ENCODE measurements at places on chromosomes 7 and 10.

DNA sequence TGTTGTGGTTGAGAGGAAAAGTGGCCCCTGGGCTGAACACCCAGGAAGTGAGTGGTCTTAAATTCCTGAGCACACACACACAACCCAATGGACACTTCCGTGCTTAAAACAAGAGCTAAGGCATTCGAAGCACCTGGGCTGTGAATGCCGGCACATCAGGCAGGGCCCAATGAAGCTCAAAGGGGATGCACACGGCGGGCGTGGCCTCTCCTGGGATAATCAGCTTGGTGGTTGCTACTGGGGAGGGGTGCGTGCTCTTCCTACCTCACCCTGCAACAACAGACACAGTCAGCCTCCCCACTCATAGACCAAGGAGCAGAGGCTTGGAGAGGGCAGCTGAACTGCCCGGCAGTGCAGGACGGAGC, 115.0 kb upstream of the TCERG1L start:
- no peak for DNase-seq

DNA sequence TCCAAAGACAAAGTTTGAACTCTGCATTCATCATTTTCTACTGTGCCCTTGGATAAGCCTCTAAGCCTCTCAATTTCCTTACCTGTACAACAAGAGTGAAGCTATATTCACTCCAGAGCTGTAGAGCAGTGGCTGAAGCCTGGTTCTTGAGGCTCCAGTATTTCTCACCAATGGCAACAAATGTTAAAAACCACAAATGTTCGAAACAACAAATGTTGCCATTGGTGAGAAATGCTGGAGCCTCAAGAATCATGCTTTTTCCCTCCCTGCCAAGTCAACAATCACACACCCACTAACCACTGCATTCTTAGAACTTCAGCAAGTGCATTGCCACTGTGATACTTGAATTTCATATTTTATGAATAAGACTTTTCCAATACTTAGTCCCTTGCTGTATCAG, 237.9 kb downstream of the TMEM26 start:
- no peak for DNase-seq

- no peak for DNase-seq
These were observed 175.7 kb downstream of the GFRA1 start for GRCh38 chr10:116097239-116097784.

DNA sequence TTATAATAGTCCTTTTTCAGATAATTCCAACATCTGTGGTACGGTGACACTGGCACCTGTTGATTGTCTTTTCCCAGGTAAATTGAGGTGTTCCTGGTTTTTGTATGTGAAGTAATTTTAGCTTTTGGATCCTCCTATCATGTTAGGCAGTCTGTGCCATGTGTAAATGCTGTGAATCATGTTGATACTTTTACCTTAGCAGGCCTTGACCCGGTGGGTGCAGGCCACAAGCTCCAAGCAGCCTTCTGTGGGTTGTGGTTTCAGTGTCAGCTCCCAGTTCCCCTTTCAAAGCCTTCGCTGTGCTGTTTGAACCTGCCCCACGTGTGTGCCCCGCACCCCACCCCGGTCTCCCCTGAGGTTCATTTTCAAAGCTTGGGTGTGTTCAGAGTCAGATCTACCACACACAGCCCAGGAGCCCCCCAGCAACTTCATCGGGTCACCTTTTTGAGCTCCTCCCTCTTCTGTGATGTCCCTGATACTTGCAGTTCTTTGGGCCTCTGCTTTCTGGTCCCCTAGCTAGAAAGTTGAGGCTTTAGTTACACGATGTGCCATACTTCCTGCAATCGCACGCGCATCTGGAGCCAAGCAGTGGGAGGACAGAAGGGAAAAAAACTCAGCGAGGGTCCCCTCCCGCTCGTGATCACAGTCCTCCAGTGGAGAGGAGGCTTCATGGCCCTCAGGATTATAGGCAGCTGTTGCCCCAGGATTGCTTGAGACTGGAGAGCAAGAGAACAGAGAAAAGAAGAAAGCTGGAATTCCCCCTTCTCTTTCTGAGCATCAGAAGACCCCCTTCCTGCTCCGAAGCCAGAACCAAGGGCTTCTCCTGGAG, 8.7 kb upstream of the BHLHA15 start:
- peak; percentile 85 for DNase-seq

DNA sequence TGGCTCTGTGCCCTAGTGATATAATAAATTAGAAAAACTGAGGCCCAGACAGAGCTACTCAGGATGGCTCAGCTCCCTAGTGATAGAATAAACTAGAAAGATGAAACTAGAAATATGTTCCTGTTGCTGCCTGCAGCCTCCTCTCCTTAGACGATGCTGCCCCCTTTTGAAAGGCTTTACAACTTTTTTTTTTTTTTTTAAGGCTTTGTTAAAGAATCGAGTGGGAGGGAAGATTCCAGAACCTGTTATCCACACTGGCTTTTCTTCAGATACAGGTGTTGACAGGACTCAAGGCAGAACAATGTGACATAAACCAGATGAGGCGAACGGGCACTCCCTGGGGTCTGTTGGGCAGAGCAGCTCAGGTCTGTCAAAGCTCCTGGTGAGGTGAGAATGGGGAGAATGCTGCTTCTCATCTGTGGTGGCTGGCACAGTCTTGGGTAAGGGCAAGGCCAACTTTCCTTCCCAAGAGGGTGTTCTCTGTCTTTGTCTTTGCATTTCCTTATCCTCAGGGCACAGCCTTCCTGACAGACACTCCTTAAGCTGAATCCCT, 175.1 kb downstream of the COBL start:
- peak; percentile 30 for DNase-seq

DNA sequence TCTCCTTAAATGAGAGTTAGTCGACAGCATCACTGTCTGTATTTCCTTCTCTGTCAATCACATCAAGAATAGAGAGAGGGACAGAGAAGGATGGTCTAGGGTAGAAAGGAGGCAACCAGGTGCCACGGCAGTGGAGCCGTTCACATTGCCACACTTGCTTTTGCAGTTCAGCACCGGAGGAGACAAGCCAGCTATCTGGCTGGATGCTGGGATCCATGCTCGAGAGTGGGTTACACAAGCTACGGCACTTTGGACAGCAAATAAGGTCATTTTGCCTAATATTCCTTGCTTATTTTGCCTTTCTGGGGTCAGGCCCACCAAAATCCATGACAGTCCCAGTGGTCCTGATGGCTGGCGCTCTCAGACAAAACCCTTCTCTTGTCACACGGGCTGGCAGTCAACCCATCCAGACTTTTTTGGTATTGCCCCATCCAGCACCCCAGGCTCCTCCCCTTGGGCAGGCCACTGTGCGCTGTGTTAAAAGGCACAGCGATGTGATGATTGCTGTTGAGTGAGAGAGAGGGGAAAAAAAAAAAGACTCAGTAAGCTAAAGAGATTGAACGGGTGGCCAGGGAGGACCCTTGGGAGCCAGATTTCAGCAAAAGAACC, 8.4 kb downstream of the CPA2 start:
- DNase-seq = no peak

- DNase-seq = no peak
These were observed 145.8 kb downstream of the CDH23 start for GRCh38 chr10:71542478-71542877.

DNA sequence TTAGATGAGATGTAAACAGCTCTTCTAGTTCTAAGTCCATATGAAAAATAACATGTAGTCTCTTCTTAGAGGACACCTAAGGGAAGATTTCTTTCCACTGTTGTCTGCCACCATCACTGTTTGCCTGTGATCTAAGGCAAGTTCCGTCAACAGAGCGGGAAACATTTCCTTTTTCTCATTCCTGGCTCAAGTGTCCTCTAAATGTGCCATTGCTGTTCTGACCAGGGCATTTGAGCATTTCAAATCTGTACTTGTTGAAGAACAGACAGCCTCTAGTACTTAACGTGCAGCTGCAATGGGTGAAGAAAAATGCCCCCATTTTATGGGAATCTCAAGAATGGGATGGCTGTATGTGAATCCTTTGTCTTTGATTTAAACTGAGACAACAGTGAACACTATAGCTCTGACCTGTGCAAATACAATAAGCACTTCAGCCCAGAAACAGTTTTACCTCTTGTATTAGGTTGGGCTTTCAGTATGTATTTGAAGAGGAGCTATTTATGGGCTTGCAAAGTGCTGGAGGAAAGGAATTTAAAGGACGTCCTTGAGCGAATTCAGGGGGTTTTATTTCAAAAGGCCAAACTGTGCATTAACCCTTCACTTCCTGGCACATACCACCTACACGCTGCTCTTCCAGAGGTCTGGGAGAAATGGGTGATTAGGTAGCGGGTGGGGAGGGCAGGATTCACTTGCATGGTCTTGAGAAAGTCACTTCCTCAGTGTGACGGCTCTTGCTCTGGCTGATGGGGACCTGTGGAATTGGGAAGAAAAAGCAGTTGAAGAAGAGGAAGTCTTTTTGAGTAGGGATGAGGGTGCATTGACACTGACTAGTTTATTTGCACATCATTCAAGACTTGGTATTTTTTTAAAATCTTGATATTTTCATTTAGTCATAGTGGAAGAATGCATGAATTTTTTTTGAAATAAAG, 66.1 kb downstream of the THNSL1 start:
- no peak for DNase-seq

- DNase-seq = no peak
These were observed 737 bp downstream of the CABCOCO1 start for GRCh38 chr10:61663466-61663865.

- DNase-seq = no peak
These were observed 92.2 kb upstream of the DKK1 start for GRCh38 chr10:52221923-52222322.

DNA sequence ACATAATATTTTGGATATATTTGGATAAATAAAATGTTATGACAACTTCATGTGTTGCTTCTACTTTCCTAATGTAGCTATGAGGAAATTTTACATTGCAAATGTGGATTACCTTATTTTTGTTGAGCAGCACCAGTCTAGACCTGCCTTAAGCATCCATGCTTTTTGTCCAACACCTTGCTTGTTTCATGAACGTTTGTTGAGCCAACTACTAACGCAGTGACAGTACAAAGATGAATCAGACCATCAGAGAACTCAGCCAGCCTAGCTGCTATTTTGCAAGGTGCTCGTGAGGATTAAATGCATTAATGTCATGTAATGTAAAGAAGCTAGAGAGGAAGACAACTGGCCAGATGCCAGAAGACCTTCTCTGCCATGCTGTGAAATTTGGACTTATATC, 1.1 kb upstream of the ZC3HAV1L start:
- DNase-seq = no peak

DNA sequence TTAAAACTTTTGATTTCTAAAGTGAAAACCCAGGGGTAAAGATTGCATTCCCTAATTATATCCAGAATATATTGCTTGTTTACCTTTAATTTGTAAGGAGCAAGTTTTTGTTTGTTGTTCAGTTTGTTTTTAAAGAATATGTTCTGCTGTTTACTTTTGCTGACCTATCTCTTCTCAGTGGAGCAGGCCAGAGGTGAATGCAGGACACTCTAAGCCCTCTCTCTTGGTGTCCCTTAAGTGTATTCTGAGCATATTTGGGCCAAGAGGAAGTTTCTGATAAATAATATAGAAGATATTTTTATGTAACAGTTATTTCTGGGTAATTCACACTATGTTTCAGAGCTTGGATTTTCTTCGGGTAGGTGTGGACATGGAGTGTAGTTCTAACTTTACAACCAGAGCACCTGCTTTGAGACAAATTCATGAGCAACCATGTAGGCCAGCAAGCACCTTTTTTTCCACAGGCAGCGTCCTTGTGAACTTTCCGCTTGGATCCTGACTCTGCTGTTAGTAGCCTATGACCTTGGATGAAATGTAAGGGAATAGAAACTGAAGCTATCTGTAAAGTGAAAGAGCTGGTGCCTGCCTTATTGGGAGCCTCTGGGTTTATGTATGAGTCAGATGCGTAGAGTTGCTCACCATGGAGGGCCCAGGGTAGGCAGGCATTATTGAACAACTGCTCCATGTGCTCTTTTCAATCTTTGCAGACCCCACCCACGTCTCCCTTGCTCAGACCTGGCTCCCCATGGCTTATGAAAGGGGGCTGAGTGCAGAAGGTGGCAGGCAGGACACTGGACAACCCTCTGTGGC, 16.1 kb downstream of the OGDH start:
- DNase-seq = peak; percentile 52

- no peak for DNase-seq
These were observed 163.2 kb downstream of the AVL9 start for GRCh38 chr7:32658467-32658869.

DNA sequence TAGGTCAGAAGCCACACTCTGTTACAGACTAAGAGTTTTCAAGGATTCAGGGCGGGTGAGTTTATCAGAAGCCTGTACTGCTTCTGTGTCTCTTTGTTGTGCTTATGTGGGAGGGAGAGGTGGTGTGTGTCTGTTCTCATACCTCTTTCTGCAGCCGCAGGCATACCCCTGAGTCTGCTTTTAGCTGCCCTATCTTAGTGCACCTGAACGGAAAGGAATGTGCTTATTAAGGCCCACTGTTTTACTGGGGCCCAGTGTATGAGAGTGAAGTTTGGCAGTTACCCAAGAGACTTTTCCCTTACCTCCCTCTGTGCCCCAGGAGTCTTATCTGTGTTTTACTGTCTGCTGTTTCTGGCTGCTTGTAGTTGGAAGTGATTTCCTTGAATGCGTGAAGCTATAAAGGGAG, 104.3 kb downstream of the TYW1 start:
- DNase-seq = no peak

DNA sequence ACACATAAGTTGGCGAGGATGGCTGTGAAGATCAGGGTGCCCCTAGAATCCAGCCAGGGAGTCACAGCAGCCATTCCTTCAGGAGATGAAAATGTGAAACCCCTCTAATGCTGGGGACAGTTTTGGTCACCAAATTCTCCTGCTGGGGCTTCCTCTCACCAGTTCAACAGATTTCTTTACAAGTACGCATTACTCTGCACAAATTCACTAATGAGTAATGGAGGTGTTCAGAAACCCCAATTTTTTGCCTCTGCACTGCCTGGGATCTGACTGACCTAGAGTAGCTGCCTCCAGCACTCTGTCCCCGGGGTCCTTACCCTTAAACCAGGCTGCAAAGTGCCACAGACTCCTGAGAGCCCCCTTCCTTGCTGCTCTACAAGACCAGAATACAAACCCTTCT, 16.1 kb downstream of the TRPV5 start:
- DNase-seq = no peak

DNA sequence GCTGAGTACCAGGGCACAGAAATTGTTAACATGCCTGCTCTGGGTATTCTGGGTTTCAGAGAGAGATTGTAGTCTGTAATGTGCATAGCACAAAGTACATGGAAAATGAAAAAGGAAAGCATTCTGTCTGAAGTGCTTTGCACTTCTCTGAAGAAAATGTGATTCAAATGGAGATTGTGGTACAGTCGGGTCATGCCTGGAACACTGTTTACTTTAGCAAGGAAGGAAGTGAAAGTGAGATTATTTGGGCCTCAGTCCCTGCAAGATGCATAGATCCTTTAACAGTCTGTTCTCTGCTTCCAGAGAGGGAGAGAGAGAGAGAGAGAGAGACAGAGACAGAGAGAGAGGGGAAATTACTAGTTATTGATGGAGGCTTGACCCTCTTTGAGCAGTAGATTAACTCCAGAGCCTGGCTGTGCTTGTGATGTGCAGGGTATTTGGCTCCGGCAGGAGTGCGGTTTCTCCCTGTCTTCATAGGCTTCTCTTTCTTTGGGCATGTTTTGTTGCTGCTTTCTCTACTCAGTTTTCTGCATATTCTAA, 5.4 kb downstream of the VWC2 start:
- DNase-seq = no peak

GRCh38 chr7:64849924-64850499, 53.1 kb upstream of the ZNF273 start:
- DNase-seq = no peak
